ENCODE measurements at places on chromosomes 6 and 20. TPM values are rescaled to one million over a fixed set of nuclear protein-coding genes. Genes with fewer than 3 reads are reported as not detected.
A peak's percentile ranks its signal among the peaks of the same experiment; 100 is the strongest.

- no peak for DNase-seq
- peaks cover 3% of the 10 kb centered on the region for H3K27me3 ChIP-seq
- peak overlapping the region; percentile 18 for H3K4me3 ChIP-seq
Measured at GRCh38 chr20:32052778-32053362, 828 bp downstream of the HCK start.

- H3K4me3 ChIP-seq: no peak overlapping the region
- H3K27me3 ChIP-seq: no peaks in the 10 kb centered on the region
- DNase-seq: no peak
- no peaks in the 10 kb centered on the region for H3K36me3 ChIP-seq
- H3K4me1 ChIP-seq: no peaks in the 10 kb centered on the region
- H3K27ac ChIP-seq: no peak overlapping the region
Measured at GRCh38 chr6:99252421-99252820, 97.1 kb downstream of the FAXC start.

- no peaks in the 10 kb centered on the region for H3K4me1 ChIP-seq
- no peak overlapping the region for H3K27ac ChIP-seq
- no peak overlapping the region for H3K4me3 ChIP-seq
- no peak for DNase-seq
- H3K36me3 ChIP-seq: no peaks in the 10 kb centered on the region
- H3K27me3 ChIP-seq: no peaks in the 10 kb centered on the region
Measured at GRCh38 chr20:61505508-61505907, 253.4 kb downstream of the CDH4 start.

DNA sequence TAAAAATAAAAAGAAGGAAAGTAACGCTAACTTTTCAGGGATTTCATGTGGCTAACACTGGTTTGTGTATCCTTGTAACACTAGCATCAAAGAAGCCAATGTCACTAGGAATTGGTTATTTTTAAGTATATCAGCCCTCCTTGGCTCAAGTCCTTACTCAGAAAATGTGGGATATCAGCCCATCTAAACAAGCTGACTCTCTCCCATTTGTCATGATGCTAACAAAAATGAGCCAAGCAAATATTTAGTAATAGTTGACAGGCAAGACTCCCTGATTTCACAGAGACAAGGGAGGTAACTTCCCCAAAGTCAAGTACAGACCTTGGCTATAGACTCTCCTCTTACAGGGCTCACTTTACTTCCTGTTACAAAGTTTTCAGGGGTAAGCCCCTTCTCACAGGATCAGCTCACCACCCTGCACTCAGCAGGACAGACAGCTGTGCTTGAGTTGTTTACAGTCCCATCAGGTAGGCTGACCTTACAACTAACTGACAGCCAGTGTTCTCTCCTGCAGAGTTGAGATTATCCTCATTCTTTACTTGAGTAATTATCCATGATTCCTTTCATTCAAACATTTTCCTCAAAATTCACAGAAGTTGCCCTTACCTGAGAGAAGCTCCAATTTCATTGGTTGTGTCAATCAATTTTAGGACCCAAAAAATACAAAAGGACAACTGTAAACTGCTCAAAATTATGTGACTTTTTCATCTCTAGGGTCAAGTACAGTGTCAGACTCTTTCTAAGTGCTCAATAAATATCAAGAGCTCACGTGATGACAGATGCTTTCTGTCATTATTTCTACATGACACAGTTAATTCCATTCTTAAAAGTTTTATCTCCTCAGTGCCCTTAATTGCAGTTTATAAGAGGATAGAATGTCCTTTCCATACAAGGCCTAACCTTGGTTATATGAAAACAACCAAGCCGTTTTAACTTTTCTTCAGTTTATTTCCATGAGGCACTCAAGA is 38.1 kb upstream of the BMP5 start:
- no peak for DNase-seq
- no peak overlapping the region for H3K4me3 ChIP-seq
- H3K4me1 ChIP-seq: no peaks in the 10 kb centered on the region
- no peaks in the 10 kb centered on the region for H3K27me3 ChIP-seq
- no peak overlapping the region for H3K27ac ChIP-seq
- no peaks in the 10 kb centered on the region for H3K36me3 ChIP-seq

DNA sequence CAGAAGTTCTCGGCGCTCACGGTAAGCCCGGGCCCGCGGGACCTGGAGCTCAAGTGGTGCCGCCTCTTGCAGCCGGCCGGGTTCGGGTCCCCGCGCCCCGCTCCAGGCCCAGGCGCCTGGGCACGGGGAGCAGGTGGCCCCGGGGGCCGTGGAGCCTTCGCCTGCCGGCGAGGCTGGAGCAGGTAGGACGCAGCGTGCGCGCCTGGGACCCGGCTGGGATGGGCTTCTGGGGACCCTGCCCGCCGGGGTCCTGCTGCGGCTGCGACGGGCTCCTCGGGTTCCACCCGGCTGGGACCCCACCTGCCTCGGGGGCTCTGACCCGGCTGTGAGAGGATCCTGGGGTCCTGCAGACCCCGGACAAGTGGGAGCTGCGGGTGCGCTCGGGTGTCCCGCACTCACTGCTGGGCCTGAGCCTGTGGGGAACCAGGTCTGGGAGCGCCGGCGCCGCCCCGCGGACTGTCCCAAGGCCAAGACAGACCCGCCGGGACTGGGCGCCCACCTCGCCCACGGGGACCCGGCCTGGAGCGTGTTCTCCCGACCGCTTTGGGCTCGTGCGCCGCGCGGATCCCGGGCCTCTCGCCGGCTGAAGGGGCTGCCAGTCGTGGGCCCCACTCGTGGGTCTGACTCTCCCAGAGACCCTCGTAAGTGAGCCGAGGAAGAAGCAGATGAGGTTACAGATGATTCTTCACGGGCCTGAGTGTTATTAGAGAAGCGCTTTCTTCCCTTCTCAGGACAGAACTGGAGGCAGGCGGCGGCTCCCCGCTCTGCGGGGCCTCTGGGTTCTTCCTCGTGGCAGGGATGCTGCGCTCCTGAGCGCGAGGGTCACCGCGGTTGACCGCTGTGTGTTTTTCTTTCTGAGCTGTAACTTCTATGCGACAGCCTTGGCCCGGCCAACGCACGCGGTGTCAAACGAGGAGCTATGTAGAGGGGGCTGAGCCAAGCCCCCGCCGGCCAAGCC is 729 bp downstream of the SMOC2 start:
- DNase-seq: no peak
- H3K4me1 ChIP-seq: no peaks in the 10 kb centered on the region
- H3K4me3 ChIP-seq: peak overlapping the region; percentile 64
- no peak overlapping the region for H3K27ac ChIP-seq

GRCh38 chr6:52176550-52176949 is 9.6 kb upstream of the IL17A start:
- no peak overlapping the region for H3K27ac ChIP-seq
- no peaks in the 10 kb centered on the region for H3K36me3 ChIP-seq
- H3K27me3 ChIP-seq: no peaks in the 10 kb centered on the region
- no peaks in the 10 kb centered on the region for H3K4me1 ChIP-seq
- H3K4me3 ChIP-seq: no peak overlapping the region
- no peak for DNase-seq

DNA sequence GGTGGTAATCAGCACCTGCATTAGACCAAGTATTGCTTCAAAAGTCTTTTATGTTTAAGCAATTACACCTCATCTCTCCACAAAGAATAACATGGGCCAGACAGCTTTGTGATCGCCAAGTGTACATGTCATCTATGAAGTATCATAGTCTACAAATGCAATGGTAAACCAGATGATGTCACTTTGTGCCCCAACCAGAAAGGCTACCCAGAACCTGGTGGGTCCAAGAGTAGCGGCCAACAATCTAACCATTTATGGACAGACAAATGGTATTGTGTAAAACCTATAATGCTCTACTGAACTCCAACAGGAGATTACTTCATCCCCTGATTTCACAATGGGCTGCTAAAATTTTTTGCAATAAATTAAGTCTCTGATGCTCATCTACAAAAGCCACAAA is 295.9 kb downstream of the GMDS start:
- no peak overlapping the region for H3K27ac ChIP-seq
- no peaks in the 10 kb centered on the region for H3K27me3 ChIP-seq
- no peak overlapping the region for H3K4me3 ChIP-seq
- DNase-seq: no peak

- H3K4me1 ChIP-seq: no peaks in the 10 kb centered on the region
- no peaks in the 10 kb centered on the region for H3K36me3 ChIP-seq
- no peak overlapping the region for H3K4me3 ChIP-seq
- no peaks in the 10 kb centered on the region for H3K27me3 ChIP-seq
- H3K27ac ChIP-seq: no peak overlapping the region
Measured at GRCh38 chr6:112335736-112336135, 11.4 kb upstream of the RFPL4B start.

GRCh38 chr6:87742106-87742505 is 40.1 kb upstream of the AKIRIN2 start:
- no peaks in the 10 kb centered on the region for H3K36me3 ChIP-seq
- DNase-seq: no peak
- no peaks in the 10 kb centered on the region for H3K4me1 ChIP-seq
- no peaks in the 10 kb centered on the region for H3K27me3 ChIP-seq

DNA sequence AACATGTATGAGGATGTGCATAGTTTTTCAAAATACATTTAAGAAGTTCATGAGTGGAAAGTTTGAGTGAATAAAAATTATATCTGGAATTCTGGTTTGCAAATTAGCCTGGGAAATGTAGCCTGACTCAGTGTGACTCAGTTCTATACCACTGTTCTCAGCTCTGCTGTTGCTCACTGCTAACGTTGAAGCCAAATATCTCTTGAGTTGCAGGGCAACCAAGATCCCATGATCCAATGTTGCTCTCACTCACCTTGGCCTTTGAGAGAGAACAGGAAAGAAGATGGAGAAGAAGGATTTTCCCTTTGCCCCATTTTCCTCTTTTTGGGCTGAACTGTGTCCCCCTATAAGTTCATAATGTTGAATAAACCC is 28.9 kb downstream of the PSMB9 start:
- H3K36me3 ChIP-seq: no peaks in the 10 kb centered on the region
- H3K27me3 ChIP-seq: no peaks in the 10 kb centered on the region
- H3K4me1 ChIP-seq: no peaks in the 10 kb centered on the region
- no peak for DNase-seq

- H3K27ac ChIP-seq: no peak overlapping the region
- DNase-seq: no peak
- no peaks in the 10 kb centered on the region for H3K4me1 ChIP-seq
- no peaks in the 10 kb centered on the region for H3K27me3 ChIP-seq
- no peaks in the 10 kb centered on the region for H3K36me3 ChIP-seq
- no peak overlapping the region for H3K4me3 ChIP-seq
Measured at GRCh38 chr6:165098165-165098564, 211.2 kb downstream of the C6orf118 start.

- no peak overlapping the region for H3K27ac ChIP-seq
- H3K36me3 ChIP-seq: no peaks in the 10 kb centered on the region
- no peak for DNase-seq
- no peaks in the 10 kb centered on the region for H3K4me1 ChIP-seq
- no peak overlapping the region for H3K4me3 ChIP-seq
- no peaks in the 10 kb centered on the region for H3K27me3 ChIP-seq
Measured at GRCh38 chr20:34041226-34041625, 47.5 kb downstream of the RALY start.

DNA sequence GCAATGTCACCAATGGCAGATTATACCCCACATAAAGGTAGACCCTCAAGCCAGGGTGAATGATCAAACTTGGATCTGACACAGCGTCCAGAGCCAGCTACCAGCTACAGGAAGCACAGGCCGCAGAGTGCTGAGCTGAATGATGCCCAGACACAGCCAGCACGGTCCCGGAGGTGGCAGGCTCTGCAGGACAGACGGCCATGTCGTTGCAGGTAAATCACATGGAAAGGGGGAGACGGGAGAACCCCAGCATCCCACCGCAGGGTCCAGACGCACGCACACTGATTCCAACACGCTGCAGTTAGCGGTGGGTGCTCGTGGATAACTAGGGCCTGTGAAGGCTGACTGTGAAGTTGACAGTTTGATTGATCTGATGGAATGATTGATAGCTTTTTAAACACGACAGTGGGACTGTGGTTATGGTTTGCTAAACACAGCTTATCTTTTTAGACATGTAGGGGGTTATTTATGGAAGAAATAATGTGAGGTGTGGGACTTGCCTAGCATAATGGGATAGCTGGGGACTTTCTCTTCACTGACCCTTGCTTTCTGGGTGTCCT is 228.5 kb downstream of the ERMARD start:
- no peaks in the 10 kb centered on the region for H3K4me1 ChIP-seq
- H3K27me3 ChIP-seq: no peaks in the 10 kb centered on the region
- DNase-seq: no peak
- no peak overlapping the region for H3K27ac ChIP-seq
- H3K4me3 ChIP-seq: no peak overlapping the region

- DNase-seq: no peak
- no peaks in the 10 kb centered on the region for H3K27me3 ChIP-seq
- peaks cover 4% of the 10 kb centered on the region for H3K4me1 ChIP-seq
Measured at GRCh38 chr6:3162067-3162497, 4.7 kb upstream of the TUBB2A start.

DNA sequence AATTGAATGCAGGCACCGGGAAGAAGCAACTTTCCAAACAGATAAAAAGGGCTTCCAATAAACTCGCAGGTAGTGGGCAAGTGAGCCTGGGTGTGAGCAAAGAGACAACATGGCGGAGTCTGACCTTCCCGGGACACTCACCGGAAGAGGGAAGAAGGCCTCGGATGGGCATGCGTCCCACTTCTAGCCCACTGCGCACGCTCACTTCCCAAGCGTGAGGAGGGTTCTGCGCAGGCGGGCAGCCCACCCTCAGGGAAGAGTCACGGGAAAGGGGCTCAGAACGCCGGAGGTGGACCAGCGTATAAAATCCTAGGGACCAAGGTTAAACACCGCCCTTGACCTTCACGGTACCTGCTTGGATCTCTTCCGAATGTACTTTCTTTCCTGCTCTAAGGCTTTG is 95.5 kb upstream of the AFDN start:
- no peaks in the 10 kb centered on the region for H3K36me3 ChIP-seq
- no peaks in the 10 kb centered on the region for H3K27me3 ChIP-seq
- peak overlapping the region; percentile 28 for H3K4me3 ChIP-seq
- DNase-seq: no peak
- H3K4me1 ChIP-seq: peaks cover 2% of the 10 kb centered on the region
- H3K27ac ChIP-seq: no peak overlapping the region

DNA sequence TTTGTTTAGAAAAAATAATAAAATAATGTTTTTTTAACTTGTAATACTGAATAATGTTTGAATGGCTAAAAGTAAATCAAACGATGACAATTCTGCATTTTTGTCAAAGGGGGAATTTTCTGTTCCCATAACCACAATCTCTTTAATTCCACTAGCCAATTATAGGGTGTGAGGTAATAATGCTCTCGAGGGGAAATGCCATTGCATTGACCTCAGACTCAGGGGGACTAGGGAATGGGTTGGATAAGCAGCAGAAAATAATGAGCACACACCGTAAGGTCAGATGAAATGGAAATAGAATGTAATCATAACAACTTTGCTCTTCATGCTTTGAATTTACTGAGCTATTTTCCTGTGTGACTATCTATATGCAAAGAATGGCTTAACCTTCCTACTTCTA is 584.7 kb downstream of the RFPL4B start:
- H3K27me3 ChIP-seq: no peaks in the 10 kb centered on the region
- no peak for DNase-seq
- H3K4me1 ChIP-seq: no peaks in the 10 kb centered on the region
- no peaks in the 10 kb centered on the region for H3K36me3 ChIP-seq
- H3K4me3 ChIP-seq: no peak overlapping the region
- H3K27ac ChIP-seq: no peak overlapping the region

GRCh38 chr6:44266347-44266746 is 996 bp upstream of the NFKBIE start:
- H3K36me3 ChIP-seq: no peaks in the 10 kb centered on the region
- no peak overlapping the region for H3K4me3 ChIP-seq
- peaks cover 6% of the 10 kb centered on the region for H3K27me3 ChIP-seq
- H3K4me1 ChIP-seq: peaks cover 15% of the 10 kb centered on the region
- no peak overlapping the region for H3K27ac ChIP-seq

ZNF165 gene
- total RNA-seq: 0.16 TPM

PNPLA1 gene
- total RNA-seq: not detected

VWA7 gene
- under 0.01 TPM for total RNA-seq

XKR7 gene
- not detected for total RNA-seq

FAM209A gene
- total RNA-seq: not detected

COL9A3 gene
- 5.0 TPM for total RNA-seq

AVP gene
- total RNA-seq: not detected

SLC17A1 gene
- total RNA-seq: not detected

SLC35D3 gene
- total RNA-seq: not detected

DLL1 gene
- total RNA-seq: 12.3 TPM

Measured in breast epithelium (tissue), 4 donors.